ENCODE measurements at places on chromosomes 4 and X.

DNA sequence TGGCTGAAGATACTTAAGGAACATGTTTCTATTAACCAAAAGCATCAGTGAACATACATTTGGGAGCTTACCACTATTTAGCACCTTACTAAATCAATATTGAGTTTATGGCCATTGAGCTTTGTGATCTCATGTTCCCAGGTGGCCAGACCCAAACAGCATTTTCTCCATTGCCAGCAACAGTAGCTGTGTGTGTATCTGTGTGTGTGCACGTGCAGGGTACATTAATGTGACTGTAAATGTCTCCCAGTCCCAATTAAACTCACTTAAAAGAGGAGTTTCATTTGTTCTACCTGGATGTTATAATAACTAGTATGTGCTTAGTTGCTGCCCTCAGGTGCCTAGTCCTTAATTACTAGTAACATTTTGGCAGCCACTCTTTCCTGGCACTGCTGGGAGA is 282.4 kb downstream of the NR3C2 start:
- no peak for DNase-seq

- no peak for DNase-seq
Measured at GRCh38 chr4:91471280-91471679, 832.5 kb upstream of the GRID2 start.

DNA sequence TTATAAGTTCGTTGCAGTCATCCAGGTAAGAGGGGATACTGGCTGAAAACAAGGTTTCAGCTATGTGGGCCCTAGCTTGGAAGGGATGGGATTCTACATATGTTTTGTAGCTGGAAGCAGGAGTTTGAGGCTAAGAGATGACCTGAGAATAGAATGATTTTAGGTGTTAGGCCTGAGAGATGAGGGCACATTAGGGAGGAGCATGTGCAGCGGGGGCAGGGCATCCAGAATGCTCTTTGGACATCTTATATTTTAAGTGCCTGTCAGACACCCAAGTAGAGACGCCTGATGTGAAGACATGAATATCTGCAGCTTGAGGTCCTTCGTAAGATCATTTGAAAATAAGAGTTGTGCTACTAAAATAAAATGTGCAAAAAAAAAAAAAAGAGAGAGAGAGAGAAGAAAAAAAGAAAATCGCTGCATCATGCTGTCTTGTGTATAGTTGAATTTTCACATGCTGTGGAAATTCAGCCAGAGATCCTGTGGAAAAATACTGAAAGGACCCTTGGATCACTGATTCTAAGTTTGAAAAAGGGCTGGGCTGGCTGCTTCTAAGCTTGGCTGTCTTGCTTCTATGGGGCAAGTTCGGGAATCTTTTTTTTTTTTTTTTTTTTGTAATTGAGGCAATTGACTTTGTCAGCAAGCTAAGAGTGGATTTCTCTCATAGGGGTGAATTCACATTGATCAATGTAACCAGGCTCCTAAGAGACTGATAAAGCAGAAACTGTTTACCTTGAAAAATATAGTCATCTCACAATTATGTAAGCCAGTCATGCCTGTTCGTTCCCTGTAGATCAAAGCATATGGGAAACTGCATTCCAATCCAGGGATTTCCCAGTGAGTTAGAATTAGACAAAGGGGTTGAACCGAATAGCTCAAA is 341.0 kb upstream of the GATB start:
- peak; percentile 70 for DNase-seq

DNA sequence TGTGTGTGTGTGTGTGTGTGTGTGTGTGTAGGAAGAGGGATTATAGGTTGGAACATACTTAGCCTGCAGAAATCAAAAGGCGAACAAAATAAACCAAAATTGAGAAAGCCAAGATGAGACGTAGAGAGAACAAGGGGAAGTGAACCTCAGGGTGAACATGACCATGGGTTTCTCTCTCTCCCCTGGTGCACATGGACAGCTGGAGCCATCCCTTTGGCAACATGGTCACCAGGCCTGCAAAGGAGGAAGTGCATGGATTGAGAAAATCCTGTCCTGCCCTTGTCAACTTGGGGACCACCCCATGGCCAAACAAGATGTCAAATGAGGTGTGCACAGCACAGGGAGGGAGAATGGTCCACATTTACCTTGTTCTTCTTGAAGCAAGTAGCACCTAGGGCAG is 23.1 kb downstream of the LGI2 start:
- no peak for DNase-seq

- DNase-seq: no peak
Measured at GRCh38 chrX:40727093-40727492, 8.2 kb downstream of the MED14 start.

DNA sequence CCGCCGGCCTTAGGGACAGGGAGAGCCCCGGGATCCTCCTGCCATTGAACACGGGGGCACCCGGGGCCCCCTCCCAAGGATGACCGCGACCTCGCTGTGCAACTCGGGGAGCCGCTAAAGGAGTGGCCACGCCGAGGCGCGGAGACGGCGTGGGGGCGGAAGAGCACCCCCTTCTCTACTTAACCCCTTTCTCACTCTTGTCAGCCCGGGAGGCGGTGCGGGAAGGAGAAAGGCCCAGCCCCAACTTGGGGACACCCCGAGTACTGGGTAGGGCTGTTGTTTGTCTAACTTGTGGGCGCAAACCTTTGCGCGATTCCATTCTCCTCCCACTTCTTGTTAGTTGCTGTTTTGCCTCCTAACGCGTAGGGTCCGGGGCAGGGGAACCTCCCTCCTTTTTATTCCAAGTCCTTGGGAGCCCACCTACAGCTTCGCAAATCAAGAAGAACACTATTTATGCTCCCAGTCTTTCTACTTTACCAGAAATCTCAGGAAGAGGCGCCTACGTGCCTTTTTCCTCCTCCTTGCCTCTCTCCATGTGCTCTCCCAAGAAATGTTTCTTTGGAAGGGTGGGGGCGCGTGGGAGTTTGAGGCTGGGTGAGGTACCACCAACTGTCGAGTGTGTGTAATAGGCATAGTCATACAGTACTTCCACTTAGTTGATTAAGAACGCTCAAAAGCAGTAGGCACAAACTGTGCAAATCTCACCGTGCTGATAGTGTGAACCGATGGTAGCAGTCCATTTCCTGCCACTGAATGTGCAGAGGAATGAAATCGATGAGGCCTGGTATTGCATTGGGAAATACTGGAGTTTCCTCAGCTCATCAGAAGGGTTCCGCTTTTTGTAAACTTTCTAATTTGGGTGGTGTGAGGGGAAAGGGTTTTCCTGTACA is 813 bp downstream of the DIAPH2 start:
- no peak for DNase-seq

- DNase-seq: no peak
Measured at GRCh38 chr4:44342800-44343199, 105.8 kb downstream of the KCTD8 start.

DNA sequence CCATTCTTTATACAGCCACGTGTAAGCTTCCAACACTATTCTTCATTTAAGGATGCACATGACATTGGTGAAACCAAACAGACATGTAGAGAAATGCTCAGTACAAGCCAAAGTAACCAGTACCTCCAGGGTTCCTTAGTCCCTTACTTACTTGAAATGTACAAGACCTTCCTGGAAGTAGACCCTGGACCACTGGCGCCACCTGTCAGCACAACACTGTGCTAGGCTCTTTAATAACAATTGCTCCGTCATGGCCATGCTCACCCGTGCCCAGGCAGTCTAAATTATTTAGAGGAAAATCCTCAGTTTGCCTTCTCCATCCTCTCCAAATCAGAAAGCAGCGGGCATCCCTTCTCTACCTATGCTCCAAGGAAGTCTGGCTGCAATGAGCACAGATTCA is 52.7 kb downstream of the ADGRA3 start:
- DNase-seq: no peak

DNA sequence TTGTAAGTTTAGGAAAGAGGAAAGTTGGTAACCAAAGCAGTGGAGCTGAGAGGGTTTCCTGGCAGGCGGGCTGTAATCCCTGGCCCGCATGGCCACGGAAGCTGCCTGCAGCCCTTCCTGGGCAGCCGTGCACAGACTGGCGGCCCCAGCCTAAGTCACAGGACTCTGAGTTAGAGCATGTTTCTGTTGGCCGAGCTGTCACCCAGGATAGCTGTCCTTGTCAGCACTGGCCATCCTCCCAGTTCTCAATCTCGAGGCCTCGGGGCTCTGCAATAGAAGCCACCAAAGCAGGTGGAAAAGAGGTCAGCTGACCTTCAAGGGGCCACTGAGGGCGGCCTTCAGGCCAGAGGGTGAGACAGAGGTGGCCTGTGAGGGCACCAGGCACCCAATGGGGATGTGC is 20.5 kb downstream of the PNMA6E start:
- DNase-seq: no peak

- DNase-seq: no peak
Measured at GRCh38 chrX:100435726-100436125, 25.7 kb upstream of the PCDH19 start.

- DNase-seq: no peak
Measured at GRCh38 chrX:131572372-131573014, 28.6 kb downstream of the OR13H1 start.

GRCh38 chr4:106104276-106104675 is 209.0 kb downstream of the NPNT start:
- DNase-seq: no peak

- DNase-seq: no peak
Measured at GRCh38 chr4:6955261-6955911, 45.8 kb downstream of the TBC1D14 start.

GRCh38 chr4:48172651-48173050 is 38.6 kb upstream of the TXK start:
- no peak for DNase-seq

- DNase-seq: no peak
Measured at GRCh38 chr4:26858947-26859401, 1.7 kb upstream of the STIM2 start.

- DNase-seq: no peak
Measured at GRCh38 chr4:168859888-168860694, 150.0 kb downstream of the CBR4 start.

DNA sequence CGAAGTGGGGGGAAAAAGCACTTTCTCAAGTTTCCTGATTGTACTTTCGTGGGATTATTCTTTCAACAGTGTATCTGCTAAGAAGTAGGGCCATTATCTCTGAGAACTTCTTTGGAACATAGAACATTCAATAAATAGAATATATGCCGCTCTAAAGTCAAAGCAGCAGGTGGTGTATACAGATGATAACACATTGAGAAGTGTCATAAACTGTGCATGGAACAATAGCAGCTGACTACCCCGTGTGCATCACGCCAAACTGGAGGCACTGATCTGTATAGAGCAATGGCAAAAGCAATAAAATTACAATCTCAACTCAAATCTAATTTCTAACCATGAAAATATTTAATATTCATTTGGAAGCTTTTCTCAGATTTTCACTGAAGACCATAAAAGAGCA is 175.3 kb downstream of the DCTD start:
- no peak for DNase-seq

- peak; percentile 3 for DNase-seq
Measured at GRCh38 chr4:111991797-111992196, 153.5 kb upstream of the FAM241A start.

DNA sequence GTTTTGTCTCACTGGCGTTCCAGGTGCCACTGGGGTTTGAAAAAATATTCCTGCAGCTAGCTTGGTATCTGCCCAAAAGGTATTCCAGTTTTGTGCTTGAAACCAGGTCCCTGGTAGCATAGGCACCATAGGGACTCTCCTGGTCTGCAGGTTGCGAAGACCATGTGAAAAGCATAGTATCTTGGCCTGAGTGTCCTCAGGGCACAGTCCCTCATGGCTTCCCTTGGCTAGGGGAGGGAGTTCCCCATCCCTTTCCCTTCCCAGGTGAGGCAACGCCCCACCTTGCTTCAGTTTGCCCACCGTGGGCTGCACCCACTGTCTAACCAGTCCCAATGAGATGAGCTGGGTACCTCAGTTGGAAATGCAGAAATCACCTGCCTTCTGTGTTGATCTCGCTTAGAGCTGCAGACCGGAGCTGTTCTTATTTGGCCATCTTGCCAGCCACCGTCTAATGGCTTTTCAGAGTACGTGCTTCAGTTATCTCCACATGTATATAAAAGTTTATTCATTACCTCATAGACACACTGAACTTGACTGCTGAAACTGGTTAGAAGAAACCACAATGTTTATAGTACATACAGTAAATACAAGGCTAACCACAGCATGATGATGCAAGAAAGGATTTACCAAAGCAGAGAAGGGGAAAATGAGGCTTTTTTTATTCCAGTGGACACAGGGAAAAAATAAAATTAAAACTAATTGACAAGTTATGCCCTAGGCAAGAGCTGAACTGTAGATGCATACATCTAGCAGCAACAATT is 10.6 kb downstream of the PBDC1 start:
- peak; percentile 69 for DNase-seq

DNA sequence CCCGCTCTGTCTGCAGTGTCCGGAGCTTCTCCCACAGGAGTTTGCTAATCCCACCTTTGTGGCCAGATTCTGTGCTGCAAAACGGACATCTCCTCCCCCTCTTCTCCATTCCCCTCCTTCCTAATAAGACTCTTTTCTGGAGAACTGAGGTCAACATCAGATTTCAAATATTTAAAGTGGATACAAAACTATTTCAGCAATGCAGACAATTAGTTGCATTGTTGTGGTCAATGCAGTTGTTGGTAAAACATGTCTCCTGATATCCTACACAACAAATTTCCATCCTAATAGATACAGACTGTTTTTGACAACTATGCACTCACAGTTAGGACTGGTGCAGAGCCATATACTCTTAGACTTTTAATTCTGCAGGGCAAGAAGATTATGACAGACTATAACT is 5.1 kb upstream of the MCUB start:
- DNase-seq: no peak

GRCh38 chr4:156636381-156636780 is 335.2 kb downstream of the PDGFC start:
- DNase-seq: no peak

GRCh38 chrX:66017659-66018170 is 22.2 kb downstream of the VSIG4 start:
- DNase-seq: no peak

GRCh38 chr4:100054071-100054470 is 104.0 kb upstream of the H2AZ1 start:
- no peak for DNase-seq

DNA sequence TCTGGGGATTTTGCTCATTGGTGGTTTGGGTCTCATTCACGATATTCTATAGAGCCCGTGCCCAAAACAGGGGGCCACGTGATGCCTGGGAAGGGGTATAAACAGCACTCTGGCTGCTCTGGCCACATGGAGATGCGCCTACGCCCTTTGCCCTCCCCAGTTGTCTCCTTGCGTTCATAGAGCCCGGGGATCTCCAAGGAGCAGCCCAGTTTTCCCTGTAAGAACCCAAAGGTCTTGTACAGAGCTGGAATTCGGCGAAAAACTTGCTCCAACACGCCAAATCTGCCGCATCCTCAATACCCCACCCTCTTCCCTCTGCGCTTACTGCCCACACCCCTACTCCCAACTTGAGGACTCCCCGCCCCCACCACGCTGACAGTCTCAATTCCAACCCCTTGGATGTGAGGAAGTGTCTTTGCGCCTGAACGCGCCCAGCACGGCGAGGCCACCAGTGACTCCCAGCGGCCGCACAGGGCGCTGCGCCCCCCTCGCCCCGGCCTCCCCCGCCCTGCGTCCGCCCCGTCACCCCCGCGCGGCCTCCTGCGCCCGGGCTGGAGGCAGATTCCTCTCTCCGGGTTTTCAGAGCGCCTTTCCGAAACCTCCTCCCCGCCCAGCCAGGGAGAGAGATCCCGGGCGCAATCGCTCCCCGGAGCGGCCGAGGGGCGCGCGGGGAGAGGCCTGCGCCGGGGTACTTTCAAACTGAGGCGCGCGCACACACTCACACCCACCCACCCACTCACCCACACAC is at the start of gene NHS:
TSS of gene NHS (plus strand) at position 582 of the 748 bp plus-strand sequence. CDS start 558 bp downstream, outside the sequence.
- peak; percentile 16 for DNase-seq

- DNase-seq: no peak
Measured at GRCh38 chrX:258291-259040, 22.7 kb upstream of the PLCXD1 start.
